Calu3 (cell line): ENCODE measurements at places on chromosomes 7 and 10. TPM values are rescaled to one million over a fixed set of nuclear protein-coding genes. Genes with fewer than 3 reads are reported as not detected.

COL13A1 gene
- 0.24 TPM in 1 of 2 replicates, not detected in the other for total RNA-seq

GRCh38 chr10:12535656-12536055 lies 186.3 kb downstream of the CAMK1D start:
- DNase-seq, result no peak

- peak; percentile 31 for DNase-seq
Measured at GRCh38 chr10:72088889-72089575, 681 bp upstream of the SPOCK2 start.

- no peak for DNase-seq
Measured at GRCh38 chr10:92062273-92062672, 138.7 kb downstream of the BTAF1 start.

DNA sequence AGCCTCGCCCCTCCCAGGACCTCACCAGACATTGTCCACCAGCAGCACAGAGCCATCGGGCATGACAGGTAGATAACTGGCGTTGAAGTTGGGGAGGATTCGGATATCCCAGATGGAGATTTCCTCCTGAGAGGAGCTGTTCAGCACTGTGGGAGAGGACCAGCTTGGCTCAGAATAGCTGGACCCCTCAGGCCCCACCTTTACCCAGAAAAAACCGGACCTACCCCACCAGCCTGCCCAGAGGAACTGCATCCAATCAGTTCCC lies 1.5 kb downstream of the TRAPPC14 start:
- DNase-seq, result no peak

DNA sequence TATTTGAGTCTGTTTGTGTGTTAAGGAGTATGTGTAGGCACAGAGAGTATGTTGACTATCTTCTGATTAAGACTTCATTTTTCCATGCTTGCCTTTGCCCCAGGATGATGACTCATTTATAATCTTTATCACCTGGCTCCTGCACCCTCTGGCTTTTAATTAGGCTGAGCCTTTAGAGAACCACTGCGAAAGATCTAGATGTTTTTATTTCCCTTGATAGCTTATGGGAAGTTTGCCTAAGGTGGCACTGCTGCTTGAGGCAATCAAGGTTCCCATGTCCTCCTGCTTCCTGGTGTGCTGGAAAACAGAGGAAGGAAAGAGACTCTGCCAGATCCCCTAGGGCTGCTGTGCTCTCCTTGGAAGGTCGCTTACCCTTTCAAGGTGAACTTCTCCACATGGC lies 114.6 kb downstream of the ARL4A start:
- DNase-seq, result peak; percentile 18

DNA sequence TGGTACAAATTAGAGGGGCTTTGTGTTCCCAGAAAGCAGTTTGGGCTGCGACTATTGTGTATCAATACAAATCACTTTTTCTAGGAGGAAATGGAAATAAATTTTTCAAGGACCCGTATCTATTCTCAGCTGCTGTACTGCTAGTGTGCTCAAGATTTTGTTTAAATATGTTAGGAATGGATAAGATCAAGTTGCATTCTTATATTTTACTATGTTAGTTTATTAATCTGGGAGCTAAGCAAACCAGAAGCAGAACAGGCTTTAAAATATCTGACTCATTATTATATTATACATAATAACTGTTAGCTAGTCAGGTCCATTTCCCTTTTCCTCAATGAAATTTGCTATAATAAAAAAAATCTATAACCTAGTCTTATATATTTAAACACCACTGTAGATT lies 11.1 kb upstream of the GLCCI1 start:
- no peak for DNase-seq

- no peak for DNase-seq
Measured at GRCh38 chr7:42858570-42858969, 53.3 kb downstream of the C7orf25 start.
